ENCODE measurements at places on chromosomes 13 and 19.

DNA sequence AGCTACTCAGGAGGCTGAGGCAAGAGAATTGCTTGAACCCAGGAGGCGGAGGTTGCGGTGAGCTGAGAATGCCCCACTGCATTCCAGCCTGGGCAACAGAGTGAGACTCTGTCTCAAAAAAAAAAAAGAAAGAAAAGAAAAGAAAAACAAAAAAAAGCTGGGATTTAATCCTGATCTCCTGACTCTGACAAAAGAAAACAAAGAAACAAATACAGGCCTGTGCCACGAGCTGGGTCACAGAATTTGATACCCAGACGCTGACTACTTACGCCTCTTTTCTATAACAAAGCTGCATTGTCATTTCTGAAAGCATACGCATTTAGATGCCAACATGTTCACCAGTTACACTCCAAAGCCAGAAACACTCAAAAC is 18.2 kb upstream of the GTF2F2 start:
- no peak for DNase-seq

- DNase-seq: peak; percentile 13
Measured at GRCh38 chr13:113552786-113553434, 31.6 kb upstream of the TFDP1 start.

GRCh38 chr19:47322058-47322457 is 9.9 kb upstream of the C5AR2 start:
- no peak for DNase-seq

DNA sequence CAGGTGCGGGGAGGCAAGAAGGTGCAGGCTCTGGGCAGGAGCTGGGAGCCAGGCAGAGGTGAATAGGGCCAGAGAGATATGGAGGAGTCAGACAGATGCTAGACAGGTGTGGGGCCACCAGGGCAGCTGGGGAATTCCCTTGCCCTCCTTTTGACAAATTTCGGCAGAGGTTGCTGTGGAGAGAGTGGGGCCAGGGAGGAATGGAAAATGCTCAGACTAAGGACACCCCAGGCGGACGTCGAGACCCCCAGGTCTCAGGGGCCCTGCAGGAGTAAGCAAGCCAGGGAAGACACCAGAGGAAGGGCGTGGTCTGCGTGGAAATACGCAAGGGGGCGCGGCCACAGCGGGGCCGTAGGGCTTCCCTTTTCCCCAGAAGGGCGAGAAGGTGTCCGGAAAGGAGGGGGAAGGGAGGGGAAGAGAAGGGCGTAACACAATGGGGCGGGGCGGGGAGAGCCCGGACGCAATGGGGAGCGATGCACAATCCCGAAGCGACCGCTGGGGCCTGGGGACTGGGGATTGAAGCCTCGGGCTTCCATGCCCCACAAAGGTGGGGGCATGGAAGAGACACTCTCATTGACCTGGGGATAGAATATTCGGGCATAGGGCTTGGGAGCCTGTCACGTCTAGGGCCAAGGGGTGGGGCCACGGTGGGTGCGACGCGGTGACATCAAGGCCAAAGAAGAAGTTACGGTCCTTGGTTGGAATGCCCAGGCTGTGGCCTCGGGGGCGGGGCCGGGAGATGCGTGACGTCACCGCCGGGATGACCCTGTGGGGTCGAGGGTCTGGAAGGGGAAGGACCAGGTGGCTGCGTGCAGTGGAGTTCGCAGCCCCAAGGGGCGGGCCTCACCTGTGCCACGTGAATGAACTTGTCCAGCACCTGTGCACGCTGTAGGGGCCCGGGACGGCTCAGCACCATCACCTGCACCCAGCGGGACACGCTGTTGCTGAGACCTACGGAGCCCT is 8.2 kb downstream of the RASGRP4 start:
- peak; percentile 70 for DNase-seq

- no peak for DNase-seq
Measured at GRCh38 chr13:43522788-43523187, 264.0 kb downstream of the ENOX1 start.

GRCh38 chr13:111117961-111118360 is 2.9 kb downstream of the ARHGEF7 start:
- no peak for DNase-seq

DNA sequence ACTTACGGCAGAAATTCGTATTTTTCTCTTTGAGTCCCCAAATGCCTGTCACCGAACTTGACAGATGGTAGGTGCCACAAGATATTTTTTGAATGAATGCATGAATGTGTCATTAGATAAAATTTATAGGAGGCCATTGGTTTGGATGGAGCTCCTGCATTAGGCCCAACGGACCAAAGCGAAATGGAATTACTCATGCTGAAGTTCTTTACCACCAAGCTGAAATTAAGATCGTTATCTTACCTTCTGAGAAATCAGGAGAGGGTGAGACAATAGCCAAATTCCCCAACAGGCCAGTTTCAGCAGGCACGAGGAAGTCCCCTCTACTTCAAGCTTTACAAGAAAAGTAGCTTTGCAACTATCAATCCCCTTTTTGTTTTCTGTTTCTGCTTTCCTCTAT is 452.5 kb upstream of the ARGLU1 start:
- DNase-seq: no peak

GRCh38 chr19:45104658-45105349 is 11.8 kb downstream of the PPP1R37 start:
- DNase-seq: no peak

DNA sequence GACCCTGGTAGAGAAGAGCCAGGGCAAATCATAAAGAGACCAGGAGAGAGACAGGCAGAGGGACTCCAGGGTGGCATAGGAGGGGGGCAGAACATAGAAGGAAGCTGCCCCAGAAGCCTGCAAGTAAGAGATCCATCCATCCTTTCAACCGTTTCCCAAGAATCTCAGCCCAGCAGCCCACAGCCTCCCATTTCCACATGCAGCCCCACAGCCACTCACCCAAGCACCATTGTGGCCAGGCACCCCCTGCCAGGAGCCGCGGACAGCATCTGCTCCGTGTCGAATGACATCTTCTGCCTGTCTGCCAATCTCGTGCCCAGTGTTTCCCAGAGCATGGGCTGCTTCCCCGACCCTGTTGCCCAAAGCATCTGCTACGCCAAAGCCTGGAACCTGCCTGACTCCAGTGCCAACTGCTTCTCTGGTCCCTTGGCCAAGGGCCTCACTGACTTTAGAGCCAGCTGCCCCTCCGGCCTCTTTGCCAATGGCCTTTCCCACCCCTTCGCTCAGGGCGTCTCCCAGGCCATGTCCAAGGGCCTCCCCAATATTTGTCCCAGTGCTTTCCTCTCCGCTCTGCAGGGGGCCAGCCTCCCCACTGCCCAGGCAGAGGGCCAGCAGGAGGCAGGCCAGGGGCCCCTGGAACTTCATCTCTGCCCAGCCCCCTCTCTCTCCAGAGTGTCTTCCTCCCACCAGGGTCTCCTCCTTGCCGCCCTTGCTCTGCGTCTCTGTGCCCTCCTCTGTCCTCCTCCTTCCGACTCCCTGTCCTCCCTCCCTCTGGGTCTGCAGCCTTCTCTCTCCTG is 420 bp downstream of the DMKN start:
- DNase-seq: no peak

DNA sequence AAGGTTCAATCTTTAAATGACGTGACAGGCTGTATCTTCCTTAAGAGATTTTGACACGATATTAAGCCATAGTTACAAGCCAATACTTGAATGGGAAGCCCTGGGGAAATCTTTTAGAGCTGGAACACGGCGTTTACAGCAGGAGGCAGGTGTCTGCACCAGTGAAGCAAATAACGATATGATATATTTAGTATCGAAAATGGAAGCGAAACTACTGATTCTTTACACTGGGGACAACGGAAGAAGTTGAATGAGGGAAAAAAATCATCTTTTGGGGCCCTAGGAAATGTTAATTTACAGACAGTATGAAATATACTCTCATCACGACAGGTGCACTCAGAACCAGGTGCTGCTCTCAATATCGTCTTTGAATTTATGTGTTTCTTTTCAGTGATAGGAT is 793.9 kb upstream of the PCDH20 start:
- DNase-seq: no peak

GRCh38 chr19:35291259-35291658 is 702 bp upstream of the MAG start:
- DNase-seq: no peak

GRCh38 chr19:55348317-55349034 is 6.0 kb downstream of the COX6B2 start:
- DNase-seq: no peak

DNA sequence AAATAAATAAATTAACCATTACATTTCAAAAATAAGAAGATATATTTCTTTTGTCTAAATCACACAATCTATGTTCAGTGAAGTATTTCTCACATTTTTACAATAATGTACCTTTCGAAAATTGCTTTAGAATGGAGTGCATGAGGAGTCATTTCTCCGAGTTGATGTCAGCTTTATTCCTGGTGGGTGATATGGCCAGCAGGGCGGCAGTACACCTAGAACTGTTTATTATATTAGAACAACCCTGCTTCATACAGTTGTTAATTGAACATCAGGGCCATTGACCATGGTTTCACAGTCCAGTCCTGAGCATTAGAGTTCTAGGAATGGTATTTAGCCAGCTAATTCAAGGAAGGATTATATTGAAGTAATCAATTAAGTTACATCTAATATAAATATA is 696.3 kb upstream of the SLC10A2 start:
- DNase-seq: no peak

GRCh38 chr19:3801412-3802096 is 15.4 kb upstream of the MATK start:
- DNase-seq: peak; percentile 26

DNA sequence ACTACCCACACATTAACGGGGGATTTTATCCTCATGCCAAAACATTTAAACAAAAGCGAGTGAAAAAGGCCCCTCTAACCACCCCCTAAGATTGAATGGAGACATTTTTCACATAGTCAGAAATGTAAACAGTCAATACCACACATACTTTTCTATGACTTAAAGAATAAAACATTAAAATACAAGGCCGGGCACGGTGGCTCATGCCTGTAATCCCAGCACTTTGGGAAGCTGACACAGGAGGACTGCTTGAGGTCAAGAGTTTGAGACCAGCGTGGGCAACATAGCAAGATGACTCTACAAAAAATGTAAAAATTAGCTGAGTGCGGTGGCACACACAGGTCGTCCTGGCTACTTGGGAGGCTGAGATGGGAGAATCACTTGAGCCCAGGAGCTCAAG is 47.3 kb downstream of the MPHOSPH8 start:
- no peak for DNase-seq

DNA sequence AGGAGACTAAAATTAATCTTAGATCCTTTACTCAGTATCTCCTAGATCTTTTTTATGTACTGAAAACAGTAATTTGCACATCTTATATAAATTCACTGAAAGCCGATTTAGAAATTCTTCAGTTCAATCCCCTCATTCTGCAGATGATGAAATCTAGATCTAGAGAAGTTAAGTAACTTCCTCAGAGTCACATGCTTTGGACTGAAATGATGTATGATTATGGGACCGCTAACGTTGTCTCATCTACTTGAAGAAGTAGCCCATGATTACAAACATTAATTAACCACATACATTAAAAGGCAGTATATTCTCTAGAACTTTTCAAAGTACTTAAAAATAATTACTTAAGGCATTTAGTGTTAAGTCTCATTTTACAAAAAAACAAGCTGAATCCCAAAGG is 37.8 kb downstream of the ELF1 start:
- no peak for DNase-seq

- no peak for DNase-seq
Measured at GRCh38 chr13:98919566-98919965, 58.3 kb downstream of the DOCK9 start.

DNA sequence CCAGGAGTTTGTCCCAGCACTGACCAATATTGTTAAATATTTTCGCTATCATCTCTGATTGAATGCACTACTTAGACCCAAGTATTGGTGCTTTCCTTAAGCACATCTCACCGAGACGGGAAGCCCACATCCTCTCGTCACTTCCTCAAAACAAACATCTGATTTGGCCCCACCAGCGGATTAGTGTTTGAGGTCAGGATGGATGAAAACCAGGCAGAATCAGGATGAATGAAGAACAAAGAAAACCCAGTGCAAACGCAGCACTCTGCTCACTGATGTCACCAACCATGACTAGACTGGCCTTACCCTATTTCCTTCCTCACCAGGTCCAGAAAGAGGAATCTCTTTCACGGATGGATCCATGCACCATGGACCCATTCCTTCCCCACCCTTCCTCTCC is 6.0 kb downstream of the PLAUR start:
- DNase-seq: no peak

GRCh38 chr19:31513841-31514240 is 164.6 kb upstream of the TSHZ3 start:
- DNase-seq: no peak

DNA sequence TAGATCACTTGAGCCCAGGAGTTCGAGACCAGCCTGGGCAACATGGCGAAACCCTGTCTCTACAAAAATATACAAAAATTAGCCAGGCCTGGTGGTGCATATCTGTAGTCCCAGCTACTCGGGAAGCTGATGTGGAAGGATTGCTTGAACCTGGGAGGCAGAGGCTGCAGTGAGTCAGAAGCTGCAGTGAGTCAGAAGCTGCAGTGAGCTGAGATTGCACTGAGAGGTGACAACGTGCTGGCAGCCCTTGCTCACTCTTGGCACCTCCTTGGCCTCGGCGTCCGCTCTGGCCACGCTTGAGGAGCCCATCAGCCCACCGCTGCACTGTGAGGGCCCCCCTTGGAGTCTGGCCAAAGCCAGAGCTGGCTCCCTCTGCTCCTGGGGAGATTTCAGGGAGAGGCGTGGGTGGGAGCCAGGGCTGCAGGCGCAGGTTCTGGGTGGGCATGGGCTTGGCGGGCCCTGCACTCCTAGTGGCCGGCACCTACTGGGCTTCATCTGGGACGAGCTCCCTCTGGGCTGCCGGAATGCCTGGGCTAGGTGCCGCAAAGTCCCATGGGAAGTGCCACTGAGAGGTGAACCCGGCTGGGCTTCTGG is 39.5 kb upstream of the RPL21 start:
- no peak for DNase-seq

DNA sequence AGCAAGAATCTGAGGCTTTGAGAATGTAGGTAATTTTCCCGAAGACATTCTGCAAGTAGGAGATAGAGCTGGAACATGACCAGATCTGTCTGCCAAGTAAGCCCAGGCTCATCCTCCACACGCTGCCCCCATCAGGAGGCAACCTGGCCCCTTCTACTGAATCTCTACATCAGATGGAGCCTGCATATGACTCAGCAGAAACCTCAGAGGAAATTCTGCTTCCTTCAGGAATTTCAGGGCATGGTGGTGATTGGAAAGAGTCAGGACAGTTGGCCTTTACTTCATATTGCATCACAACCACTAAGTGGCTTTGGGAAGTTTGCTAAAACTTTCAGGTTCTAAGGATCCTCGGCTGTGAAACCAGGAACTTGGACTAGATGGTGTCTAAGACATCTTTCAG is 85.2 kb downstream of the LRRC63 start:
- no peak for DNase-seq

DNA sequence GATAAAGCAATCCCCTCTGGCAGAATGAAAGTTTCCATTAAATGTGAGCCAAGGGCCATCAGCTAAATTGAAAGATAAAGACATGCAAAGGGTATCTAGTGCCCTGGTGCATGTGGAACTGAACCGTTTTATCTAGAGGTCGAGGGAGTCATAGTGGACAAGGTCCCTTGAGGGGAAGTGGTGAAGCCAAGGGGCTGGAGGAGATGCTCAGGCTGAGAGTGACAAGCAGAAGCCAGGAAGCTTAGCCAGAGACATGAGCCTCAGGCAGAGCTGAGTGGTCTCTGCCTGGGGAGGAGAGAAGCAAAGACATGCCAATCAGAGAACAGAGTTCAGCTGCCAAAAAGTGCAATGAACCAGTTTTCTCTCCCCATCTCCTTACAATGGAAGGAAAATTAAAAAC is 68.1 kb upstream of the SLC10A2 start:
- no peak for DNase-seq

GRCh38 chr19:7191946-7192691 is 102.1 kb downstream of the INSR start:
- DNase-seq: no peak

- DNase-seq: no peak
Measured at GRCh38 chr13:95547531-95548167, 4.9 kb upstream of the CLDN10 start.

- DNase-seq: peak; percentile 75
Measured at GRCh38 chr19:13102666-13103580, at the start of gene LYL1. LYL1 (minus strand) TSS chr19:13102858; CDS start chr19:13101171, 1,687 bp downstream.
